A549 treated with RU486 at 1 μM for 4 hours (cell line): ENCODE measurements at places on chromosomes 3 and 15. TPM values are rescaled to one million over a fixed set of nuclear protein-coding genes. Genes with fewer than 3 reads are reported as not detected.

Gene PLA2G4D
- total RNA-seq: not detected in 5 replicates

Gene ECE2
- total RNA-seq: not detected in 5 replicates

Gene REC114
- total RNA-seq: not detected in 5 replicates

Gene TMCO5A
- not detected in 5 replicates for total RNA-seq

Gene CSK
- 56.4 to 66.1 TPM (median 62.3 TPM) in 5 replicates for total RNA-seq

Gene GOLGA8J
- not detected in 5 replicates for total RNA-seq

Gene CDC25A
- total RNA-seq: 10.1 to 12.3 TPM (median 11.0 TPM) in 5 replicates

Gene PIK3CB
- 9.2 to 22.3 TPM (median 17.7 TPM) in 5 replicates for total RNA-seq

Gene FRMD5
- total RNA-seq: 3.8 to 5.1 TPM (median 4.4 TPM) in 5 replicates
